Colonic mucosa (tissue), 4 donors: ENCODE measurements at places on chromosomes 13 and 19. TPM values are rescaled to one million over a fixed set of nuclear protein-coding genes. Genes with fewer than 3 reads are reported as not detected.
A peak's percentile ranks its signal among the peaks of the same experiment; 100 is the strongest.

Gene RFX2
- 6.2 TPM for total RNA-seq

Gene FUT6
- total RNA-seq: 89.4 TPM

Gene KLK3
- total RNA-seq: 2.5 TPM

Gene ZAR1L
- total RNA-seq: not detected

Gene SBK3
- total RNA-seq: not detected

Gene PRKD2
- total RNA-seq: 61.8 TPM

GRCh38 chr19:3748965-3749364, 12.5 kb downstream of the APBA3 start:
- no peaks in the 10 kb centered on the region for H3K27me3 ChIP-seq
- H3K4me1 ChIP-seq: no peaks in the 10 kb centered on the region

- H3K36me3 ChIP-seq: no peaks in the 10 kb centered on the region
- H3K27me3 ChIP-seq: no peaks in the 10 kb centered on the region
- DNase-seq: no peak
- no peak overlapping the region for H3K27ac ChIP-seq
- no peak overlapping the region for H3K4me3 ChIP-seq
These were observed 130.6 kb downstream of the DLEU7 start for GRCh38 chr13:50712881-50713280.

- peak overlapping the region; percentile 32 for H3K27ac ChIP-seq
- H3K27me3 ChIP-seq: no peaks in the 10 kb centered on the region
- DNase-seq: no peak
- no peak overlapping the region for H3K4me3 ChIP-seq
- H3K4me1 ChIP-seq: peaks cover 8% of the 10 kb centered on the region
These were observed 85.2 kb upstream of the SPATA13 start for GRCh38 chr13:24075137-24075975.

GRCh38 chr19:19113040-19113626, 25.1 kb downstream of the TMEM161A start:
- H3K36me3 ChIP-seq: no peaks in the 10 kb centered on the region
- DNase-seq: no peak
- H3K27me3 ChIP-seq: no peaks in the 10 kb centered on the region
- H3K27ac ChIP-seq: no peak overlapping the region
- no peaks in the 10 kb centered on the region for H3K4me1 ChIP-seq

DNA sequence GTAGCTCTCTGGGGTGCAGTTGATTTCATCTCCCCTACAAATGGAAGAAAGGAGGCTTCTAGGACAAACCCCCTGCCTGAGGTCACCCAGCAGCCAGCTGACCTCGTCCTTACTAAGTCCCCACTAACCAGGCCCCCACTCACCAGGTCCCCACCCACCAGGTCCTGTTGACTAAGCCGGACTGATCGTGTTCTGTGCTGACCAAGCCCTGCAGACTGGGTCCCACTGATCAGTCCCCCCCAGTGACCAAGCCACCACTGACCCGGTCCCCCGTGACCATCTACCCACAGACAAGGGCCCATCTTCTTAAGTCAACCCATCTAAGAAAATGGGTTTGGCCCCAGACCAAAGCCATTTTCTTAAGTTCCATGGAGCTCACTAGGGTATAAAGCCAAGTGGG, 36.8 kb upstream of the TPM4 start:
- no peaks in the 10 kb centered on the region for H3K27me3 ChIP-seq
- H3K4me3 ChIP-seq: no peak overlapping the region
- no peak for DNase-seq
- H3K4me1 ChIP-seq: peaks cover 5% of the 10 kb centered on the region

- no peaks in the 10 kb centered on the region for H3K27me3 ChIP-seq
- DNase-seq: peak; percentile 76
- no peak overlapping the region for H3K27ac ChIP-seq
- no peaks in the 10 kb centered on the region for H3K36me3 ChIP-seq
These were observed 27.7 kb downstream of the MEIS3 start for GRCh38 chr19:47391510-47392223.

- no peak overlapping the region for H3K27ac ChIP-seq
- H3K27me3 ChIP-seq: no peaks in the 10 kb centered on the region
- H3K36me3 ChIP-seq: no peaks in the 10 kb centered on the region
- H3K4me3 ChIP-seq: no peak overlapping the region
These were observed 9.5 kb upstream of the FFAR2 start for GRCh38 chr19:35438527-35438926.

- H3K36me3 ChIP-seq: peaks cover 15% of the 10 kb centered on the region
- H3K4me1 ChIP-seq: no peaks in the 10 kb centered on the region
These were observed 12.5 kb downstream of the UBXN6 start for GRCh38 chr19:4444765-4445741.

GRCh38 chr13:113927661-113928581, 46.0 kb downstream of the C13orf46 start:
- H3K4me3 ChIP-seq: no peak overlapping the region
- no peak for DNase-seq
- H3K36me3 ChIP-seq: no peaks in the 10 kb centered on the region
- H3K27ac ChIP-seq: no peak overlapping the region
- no peaks in the 10 kb centered on the region for H3K27me3 ChIP-seq

DNA sequence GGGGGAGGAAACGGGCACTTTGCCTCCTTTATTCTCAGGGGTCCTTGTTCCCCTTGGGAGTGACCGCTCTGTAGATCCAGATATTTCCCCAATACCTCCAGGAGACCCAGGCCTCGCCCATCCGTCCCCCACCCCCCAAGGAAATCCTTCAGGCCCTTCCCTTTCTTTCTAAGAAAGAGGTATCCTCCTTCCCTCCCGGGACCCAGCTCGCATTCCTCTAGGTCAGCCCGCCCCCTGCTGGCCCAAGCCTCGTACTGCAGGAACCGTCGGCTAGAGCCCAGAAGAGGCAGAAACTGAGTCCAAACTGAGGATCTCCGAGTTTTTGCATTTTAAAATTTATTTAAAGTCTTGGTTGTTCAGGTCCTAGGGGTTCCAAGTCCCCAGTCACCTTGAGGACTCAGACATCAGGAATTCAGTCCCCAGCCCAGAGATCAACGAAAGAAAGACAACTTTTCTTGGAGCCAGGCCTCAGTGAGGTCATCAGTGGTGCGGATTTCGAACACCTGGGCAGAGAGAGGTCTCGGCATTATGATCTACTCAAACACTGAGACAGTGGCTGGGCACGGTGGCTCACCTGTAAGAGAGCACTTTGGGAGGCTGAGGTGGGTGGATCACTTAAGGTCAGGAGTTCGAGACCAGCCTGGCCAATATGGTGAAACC, 7.5 kb upstream of the LRFN1 start:
- H3K36me3 ChIP-seq: no peaks in the 10 kb centered on the region
- no peaks in the 10 kb centered on the region for H3K4me1 ChIP-seq
- no peaks in the 10 kb centered on the region for H3K27me3 ChIP-seq
- peak; percentile 88 for DNase-seq
- no peak overlapping the region for H3K4me3 ChIP-seq

DNA sequence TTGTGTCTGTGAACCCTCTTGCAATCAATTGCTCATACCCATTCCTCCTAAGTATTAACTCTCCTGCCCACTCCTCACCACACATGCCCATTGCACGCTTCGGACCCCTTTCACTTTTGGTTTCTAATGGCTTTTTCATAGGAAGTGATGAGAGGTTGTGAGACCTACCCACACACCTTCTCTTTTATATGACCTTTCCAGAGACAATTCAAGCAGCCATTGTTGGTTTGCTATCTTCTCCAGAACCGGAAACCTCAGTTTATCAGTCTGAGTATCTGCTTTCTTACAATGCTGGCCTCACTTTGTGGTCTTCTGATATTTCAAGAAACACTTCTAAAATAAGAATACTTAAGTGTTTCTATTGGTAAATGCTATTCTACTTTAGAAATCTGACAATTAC, 1550.8 kb upstream of the SLC10A2 start:
- H3K27ac ChIP-seq: no peak overlapping the region
- H3K4me3 ChIP-seq: no peak overlapping the region
- H3K4me1 ChIP-seq: no peaks in the 10 kb centered on the region
- H3K27me3 ChIP-seq: no peaks in the 10 kb centered on the region
- no peaks in the 10 kb centered on the region for H3K36me3 ChIP-seq
- DNase-seq: no peak

DNA sequence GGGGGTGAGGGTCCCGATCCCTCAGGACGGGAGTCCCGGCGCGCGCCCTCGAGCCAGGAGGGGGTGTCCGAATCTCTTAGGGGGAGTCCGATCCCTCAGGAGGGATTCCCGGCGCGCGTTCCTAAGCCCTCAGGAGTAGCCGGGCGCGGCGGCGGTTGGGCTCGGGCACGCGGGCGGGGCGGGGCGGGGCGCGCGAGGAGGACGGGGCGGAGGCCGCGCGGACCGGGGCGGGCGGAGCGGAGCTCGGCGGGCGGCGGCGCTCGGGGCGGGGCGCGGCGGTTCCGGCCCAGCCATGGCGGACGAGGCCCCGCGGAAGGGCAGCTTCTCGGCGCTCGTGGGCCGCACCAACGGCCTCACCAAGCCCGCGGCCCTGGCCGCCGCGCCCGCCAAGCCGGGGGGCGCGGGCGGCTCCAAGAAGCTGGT, at the start of gene CUL4A:
Gene CUL4A, plus strand, starts transcription at position 278 of the 423 bp plus-strand sequence. Its CDS starts 15 bp downstream, at position 293.
- H3K4me1 ChIP-seq: peaks cover 5% of the 10 kb centered on the region
- H3K36me3 ChIP-seq: no peaks in the 10 kb centered on the region
- peak within 1 kb of the TSS; percentile 81 for H3K4me3 ChIP-seq
- H3K27ac ChIP-seq: peak within 1 kb of the TSS; percentile 99
- no peaks in the 10 kb centered on the region for H3K27me3 ChIP-seq

DNA sequence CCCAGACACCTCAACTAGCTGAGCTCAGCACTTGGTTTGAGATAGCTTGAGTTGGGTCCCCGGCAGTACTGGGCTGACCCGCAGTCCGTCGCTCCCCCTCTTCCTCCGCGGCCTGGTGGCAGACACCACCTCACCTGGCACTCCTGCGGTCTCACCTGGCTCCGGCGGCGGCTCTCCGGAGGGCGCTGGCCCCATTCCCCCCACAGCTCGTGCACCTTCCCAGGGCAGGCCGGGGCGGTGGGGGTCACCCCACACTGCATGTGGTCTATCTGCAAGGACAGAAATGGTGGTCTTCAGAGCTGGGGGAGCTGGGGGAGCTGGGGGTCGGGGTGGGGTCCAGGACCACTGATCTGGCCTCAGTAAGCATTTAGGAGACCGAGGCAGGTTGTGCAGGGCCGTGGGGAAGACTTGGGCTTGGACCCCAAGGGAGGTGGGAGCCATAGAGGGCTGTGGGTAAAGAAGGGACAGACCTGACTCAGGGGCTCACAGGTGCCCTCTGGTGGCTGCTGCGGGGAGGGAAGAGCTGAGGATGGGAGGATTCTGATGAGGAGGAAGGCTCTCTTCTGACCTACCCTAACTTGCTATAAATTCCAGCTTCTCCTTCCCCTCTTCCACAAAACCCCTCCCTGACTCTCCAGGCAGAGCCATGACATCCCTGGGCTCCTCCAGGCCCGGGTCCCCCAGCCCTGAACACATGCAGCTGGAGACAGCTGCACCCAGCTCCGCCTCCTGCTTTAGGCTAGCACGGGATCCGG, 6.7 kb upstream of the PLIN4 start:
- H3K4me1 ChIP-seq: no peaks in the 10 kb centered on the region
- H3K4me3 ChIP-seq: no peak overlapping the region
- no peaks in the 10 kb centered on the region for H3K36me3 ChIP-seq
- peak; percentile 73 for DNase-seq
- H3K27me3 ChIP-seq: no peaks in the 10 kb centered on the region
- no peak overlapping the region for H3K27ac ChIP-seq

DNA sequence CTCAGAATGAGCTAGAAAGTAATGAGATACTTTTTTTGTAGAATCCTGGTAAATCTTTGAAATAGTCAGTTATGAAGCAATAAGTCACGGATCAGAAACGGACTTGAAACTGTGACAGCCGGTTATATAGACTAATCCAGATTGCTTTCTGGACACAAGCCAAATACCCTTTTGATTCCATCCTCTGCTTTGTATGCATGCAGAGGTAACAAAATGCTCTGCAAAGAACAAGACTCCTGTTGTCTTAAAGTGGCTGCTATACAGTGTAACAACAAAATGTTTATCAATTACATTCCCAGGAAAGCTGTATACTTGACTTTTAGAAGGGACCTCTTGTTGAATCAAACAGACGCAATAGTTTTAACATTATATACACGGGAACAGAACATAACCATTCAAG, 66.5 kb upstream of the STARD13 start:
- no peaks in the 10 kb centered on the region for H3K36me3 ChIP-seq
- peaks cover 7% of the 10 kb centered on the region for H3K4me1 ChIP-seq
- no peak overlapping the region for H3K27ac ChIP-seq
- no peak for DNase-seq
- no peak overlapping the region for H3K4me3 ChIP-seq

GRCh38 chr13:89568746-89569145, 1778.7 kb upstream of the MIR17HG start:
- H3K27ac ChIP-seq: no peak overlapping the region
- no peak for DNase-seq
- no peak overlapping the region for H3K4me3 ChIP-seq
- no peaks in the 10 kb centered on the region for H3K27me3 ChIP-seq

DNA sequence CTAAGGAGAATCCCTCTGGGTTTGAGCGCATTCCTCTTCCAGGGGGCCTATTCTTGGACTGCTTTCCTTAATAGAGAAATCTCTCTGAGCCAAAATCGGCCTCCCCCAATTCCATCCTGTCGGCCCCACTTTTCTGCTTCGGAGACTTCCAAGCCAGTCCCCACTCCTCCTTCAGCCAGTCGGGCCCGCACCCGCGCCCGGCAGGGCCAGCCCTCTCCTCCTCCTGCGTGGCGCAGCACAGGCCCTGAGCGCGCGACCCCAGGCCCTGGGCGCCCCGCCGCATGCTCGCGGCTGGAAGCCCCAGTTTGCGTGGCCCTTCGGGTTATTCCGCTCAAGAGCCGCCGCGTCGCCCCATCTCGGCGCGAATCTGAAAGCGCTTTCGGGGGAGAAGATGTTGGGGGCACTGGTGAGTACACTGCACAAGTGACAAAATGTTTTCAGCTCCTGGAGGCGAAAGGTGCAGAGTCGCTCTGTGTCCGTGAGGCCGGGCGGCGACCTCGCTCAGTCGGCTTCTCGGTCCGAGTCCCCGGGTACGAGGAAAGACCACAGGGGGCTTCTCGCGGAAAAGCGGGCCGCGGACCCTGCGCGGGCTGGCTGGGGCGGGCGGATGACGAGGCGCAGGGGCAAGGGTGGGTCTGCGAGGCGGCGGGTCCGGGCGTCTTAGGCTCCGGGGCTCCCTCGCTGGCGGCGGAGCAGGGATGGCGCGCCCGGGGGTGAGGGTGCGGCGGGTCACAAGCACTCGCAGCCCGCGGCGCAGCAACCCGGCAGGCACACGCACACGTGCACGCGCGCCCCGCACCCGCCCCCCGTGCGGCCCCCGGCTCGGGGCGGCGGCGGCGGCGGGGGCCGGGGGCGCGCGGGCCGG, at the start of gene IL17D:
Gene IL17D, plus strand, starts transcription at position 785 of the 865 bp plus-strand sequence. CDS start 303 bp downstream, outside the sequence.
- H3K27ac ChIP-seq: no peak within 1 kb of the TSS
- no peaks in the 10 kb centered on the region for H3K36me3 ChIP-seq
- peak within 1 kb of the TSS; percentile 58 for H3K4me3 ChIP-seq
- no peaks in the 10 kb centered on the region for H3K27me3 ChIP-seq

- no peaks in the 10 kb centered on the region for H3K4me1 ChIP-seq
- H3K27ac ChIP-seq: no peak overlapping the region
- no peak overlapping the region for H3K4me3 ChIP-seq
- no peaks in the 10 kb centered on the region for H3K36me3 ChIP-seq
- no peak for DNase-seq
These were observed 24.4 kb upstream of the RPL21 start for GRCh38 chr13:27226991-27227390.

DNA sequence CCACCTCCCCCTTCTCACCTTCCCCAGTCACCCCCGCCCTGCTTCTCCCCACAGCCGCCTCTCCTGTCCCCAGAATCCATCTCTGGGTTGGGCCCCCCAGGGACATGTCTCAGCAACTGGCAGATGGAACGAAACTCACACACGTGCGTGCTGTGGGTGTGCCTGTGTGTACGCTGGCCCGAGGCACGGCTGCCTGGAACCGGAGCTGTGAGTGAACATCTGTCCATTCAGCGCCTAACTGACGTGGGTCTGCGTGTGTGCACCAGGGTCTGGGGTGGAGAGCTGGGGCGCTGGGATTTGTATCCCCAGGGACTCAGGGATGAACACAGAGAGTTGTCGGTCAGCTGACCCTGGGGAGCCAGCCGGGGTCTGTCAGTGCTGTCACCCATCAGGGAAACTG, 752 bp upstream of the HAS1 start:
- no peak for DNase-seq
- no peaks in the 10 kb centered on the region for H3K4me1 ChIP-seq
- H3K27me3 ChIP-seq: peaks cover 3% of the 10 kb centered on the region
